ENCODE measurements at places on chromosomes 2 and 18. TPM values are rescaled to one million over a fixed set of nuclear protein-coding genes. Genes with fewer than 3 reads are reported as not detected.

- no peak for DNase-seq
- H3K4me3 ChIP-seq = no peak overlapping the region
- no peaks in the 10 kb centered on the region for H3K27me3 ChIP-seq
- H3K27ac ChIP-seq = no peak overlapping the region
- H3K4me1 ChIP-seq = no peaks in the 10 kb centered on the region
These were observed 67.8 kb upstream of the DSC1 start for GRCh38 chr18:31230495-31230894.

DNA sequence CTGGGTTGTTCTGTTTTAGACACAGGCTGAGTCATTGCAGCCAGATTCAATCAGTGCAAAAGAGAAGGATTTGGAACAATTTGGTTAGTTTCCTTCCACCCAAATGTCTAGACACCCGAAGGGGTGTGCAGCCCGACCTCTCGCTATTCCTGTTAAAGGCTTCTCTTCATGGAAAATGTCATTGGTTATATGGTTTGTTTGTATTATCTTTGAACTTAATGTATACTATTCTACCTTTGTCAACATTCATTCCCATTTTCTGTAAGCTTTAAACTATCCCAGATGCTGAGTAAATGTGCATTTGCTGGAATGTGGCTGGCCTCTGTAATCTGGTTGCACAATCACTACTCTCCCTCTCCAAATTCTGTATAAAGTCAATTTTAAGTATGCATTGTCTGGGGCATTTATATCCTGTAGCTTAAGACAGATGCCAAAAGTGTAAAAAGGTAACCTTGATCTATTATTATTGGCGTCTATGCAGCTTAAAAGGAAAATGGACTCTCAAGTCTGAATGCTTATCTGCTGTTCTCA lies 80.4 kb upstream of the RND3 start:
- H3K4me1 ChIP-seq = no peaks in the 10 kb centered on the region
- no peaks in the 10 kb centered on the region for H3K36me3 ChIP-seq
- H3K27ac ChIP-seq = no peak overlapping the region
- DNase-seq = no peak
- no peak overlapping the region for H3K4me3 ChIP-seq
- H3K27me3 ChIP-seq = no peaks in the 10 kb centered on the region

GRCh38 chr18:55515214-55515613 lies 72.8 kb downstream of the TCF4 start:
- no peaks in the 10 kb centered on the region for H3K4me1 ChIP-seq
- no peaks in the 10 kb centered on the region for H3K27me3 ChIP-seq
- no peak for DNase-seq

DNA sequence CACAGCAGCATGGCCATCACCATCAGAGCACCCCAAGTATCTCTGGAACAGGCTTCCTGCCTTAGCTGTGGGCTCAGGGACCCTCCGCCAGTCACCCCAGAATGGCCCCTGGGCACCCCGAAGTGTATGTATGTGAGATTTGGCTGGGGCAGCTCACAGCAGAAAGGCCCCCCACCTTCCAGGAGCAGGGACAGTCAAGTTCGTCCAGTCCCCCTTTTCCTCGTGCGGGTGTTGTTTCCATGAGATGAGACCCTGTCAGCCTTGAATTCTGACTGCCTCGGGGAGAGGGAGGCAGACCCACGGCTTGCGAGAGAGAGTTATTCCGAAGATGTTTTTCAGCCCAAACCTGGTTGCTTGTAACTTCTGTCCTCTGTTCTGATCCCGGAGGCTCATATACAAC lies 290.9 kb upstream of the HDAC4 start:
- H3K36me3 ChIP-seq = no peaks in the 10 kb centered on the region
- no peak for DNase-seq
- no peak overlapping the region for H3K4me3 ChIP-seq

DNA sequence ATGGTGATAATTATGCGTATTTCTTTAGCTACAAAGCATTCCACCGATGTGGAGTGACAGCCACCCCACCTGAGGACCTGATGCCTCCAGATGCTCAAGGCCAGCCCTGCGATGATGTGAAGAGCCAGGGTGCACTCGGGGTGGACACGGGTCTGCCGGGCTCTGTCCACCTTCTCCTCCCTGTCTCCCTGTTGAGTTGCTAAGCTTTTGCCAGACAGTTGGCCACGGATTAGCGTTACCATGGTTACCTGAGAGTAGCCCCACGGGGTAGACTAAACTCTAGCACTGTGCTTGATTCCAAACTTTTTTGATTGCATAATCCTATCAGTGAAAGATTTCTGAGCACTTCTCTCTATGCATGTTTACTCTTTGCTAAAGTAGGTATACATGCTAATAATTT lies 86.2 kb downstream of the SMIM21 start:
- no peak for DNase-seq
- H3K4me1 ChIP-seq = no peaks in the 10 kb centered on the region
- H3K4me3 ChIP-seq = no peak overlapping the region
- H3K36me3 ChIP-seq = no peaks in the 10 kb centered on the region
- H3K27ac ChIP-seq = no peak overlapping the region

- H3K27me3 ChIP-seq = peaks cover 48% of the 10 kb centered on the region
- DNase-seq = peak; percentile 79
- no peak within 1 kb of the TSS for H3K27ac ChIP-seq
- H3K4me3 ChIP-seq = peak within 1 kb of the TSS; percentile 66
- H3K36me3 ChIP-seq = peaks cover 2% of the 10 kb centered on the region
These were observed at the start of gene SLC30A3 for GRCh38 chr2:27262379-27263286. SLC30A3 (minus strand) TSS chr2:27263047; CDS start chr2:27262906, 141 bp downstream.

DNA sequence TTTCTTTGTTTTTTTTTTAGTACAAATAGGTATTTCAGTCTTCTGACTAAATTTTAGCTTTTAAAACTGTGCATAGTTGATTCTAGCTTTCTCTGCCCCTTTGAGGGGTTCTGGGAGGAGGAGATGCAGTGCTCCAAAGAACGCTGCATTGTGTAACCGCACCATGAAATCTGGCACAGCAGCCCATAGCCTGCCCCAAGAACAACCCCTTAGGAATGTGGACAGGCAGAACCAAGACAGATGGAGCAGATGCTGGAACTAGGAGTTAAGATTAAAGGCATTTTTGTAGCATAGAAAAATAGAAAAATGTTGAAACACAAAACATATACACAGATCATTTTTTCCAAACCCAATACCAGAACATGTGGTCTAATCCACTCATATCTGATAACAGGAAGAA lies 187.5 kb downstream of the SCG2 start:
- no peak overlapping the region for H3K4me3 ChIP-seq
- no peaks in the 10 kb centered on the region for H3K4me1 ChIP-seq
- no peaks in the 10 kb centered on the region for H3K36me3 ChIP-seq
- no peak overlapping the region for H3K27ac ChIP-seq
- no peak for DNase-seq
- no peaks in the 10 kb centered on the region for H3K27me3 ChIP-seq

GRCh38 chr2:205700331-205701132 lies 18.2 kb downstream of the NRP2 start:
- no peaks in the 10 kb centered on the region for H3K36me3 ChIP-seq
- DNase-seq = no peak
- H3K4me1 ChIP-seq = peaks cover 11% of the 10 kb centered on the region
- no peaks in the 10 kb centered on the region for H3K27me3 ChIP-seq
- no peak overlapping the region for H3K27ac ChIP-seq

LRATD1 gene
- total RNA-seq = not detected

AKAIN1 gene
- not detected for total RNA-seq

SERPINB11 gene
- not detected for total RNA-seq

MC2R gene
- total RNA-seq = not detected

RUFY4 gene
- 2.7 TPM for total RNA-seq

GRB14 gene
- total RNA-seq = not detected
